Trophoblast cell (in vitro differentiated cells and primary cell): ENCODE measurements at places on chromosomes 5 and 9.

- DNase-seq, result no peak
These were observed 83.6 kb upstream of the ADAMTSL1 start for GRCh38 chr9:18390393-18390792.

- DNase-seq, result peak; percentile 9
These were observed at the start of gene SPINK13 for GRCh38 chr5:148268566-148268965. Gene SPINK13, plus strand, starts transcription at chr5:148268794. Its CDS starts 1,279 bp downstream, at chr5:148270073.

GRCh38 chr5:158224253-158224652, 365.3 kb upstream of the CLINT1 start:
- no peak for DNase-seq

DNA sequence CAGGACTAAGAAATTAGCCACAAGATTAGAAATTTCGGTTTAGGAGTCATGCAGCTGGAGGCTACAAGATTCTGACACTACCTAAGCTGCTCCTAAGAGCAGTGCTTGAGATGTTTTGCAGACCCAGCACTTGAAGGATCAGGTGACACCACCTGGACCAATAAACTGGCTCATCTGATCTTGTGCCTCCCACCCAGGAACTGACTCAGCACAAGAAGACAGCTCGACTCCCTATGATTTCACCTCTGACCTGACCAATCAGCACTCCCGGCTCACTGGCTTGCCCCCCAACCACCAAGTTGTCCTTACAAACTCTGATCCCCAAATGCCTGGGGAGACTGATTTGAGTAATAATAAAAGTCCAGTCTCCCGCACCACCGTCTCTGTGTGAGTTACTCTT, 170.4 kb downstream of the TTC39B start:
- DNase-seq, result no peak

DNA sequence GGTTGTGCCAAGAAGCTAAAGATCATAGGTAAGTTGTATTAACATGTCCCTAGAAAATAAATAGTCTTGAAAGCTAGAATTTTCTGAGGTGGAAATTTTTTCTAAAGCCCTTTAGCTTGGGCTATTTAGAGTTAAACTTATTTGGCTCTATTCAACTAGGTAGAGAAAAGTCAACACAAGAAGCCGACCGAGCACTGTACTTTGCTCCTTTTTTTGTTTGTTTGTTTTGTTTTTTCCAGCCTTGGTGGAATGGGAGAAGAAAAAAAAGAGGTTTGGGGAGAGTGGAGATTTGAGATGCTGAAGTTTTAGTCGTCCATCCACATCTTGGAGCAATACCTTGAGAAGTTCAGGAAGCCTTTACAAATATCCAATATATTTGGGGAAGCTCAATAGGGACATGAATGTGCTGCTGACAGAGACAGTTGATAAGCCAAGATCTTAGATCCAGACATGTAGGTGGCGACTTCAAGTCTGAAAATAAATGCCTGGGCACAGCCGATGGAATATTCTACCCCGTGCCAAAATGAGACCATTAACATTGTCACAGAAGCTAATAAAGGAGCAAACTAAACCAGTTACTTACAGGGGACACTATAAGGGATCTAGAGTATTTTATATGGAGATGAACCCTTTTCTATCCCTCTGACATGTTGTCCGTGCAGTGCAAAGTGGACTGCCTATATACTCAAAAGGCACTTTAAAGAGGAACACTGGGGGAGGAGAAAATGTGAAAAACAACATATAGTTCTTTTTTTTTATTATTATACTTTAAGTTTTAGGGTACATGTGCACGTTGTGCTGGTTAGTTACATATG, 466.1 kb downstream of the PTPRD start:
- no peak for DNase-seq
